Stimulated activated CD4-positive, alpha-beta T cell treated with anti-CD3 and anti-CD28 coated beads, Interleukin-4, amount 100 ng/mL, for 1 hour (primary cell): ENCODE measurements at places on chromosomes 4 and X.

- DNase-seq = peak; percentile 80
These were observed 91.3 kb downstream of the NSUN7 start for GRCh38 chr4:40840985-40841571.

GRCh38 chr4:160371446-160371845 is 1268.6 kb downstream of the RAPGEF2 start:
- no peak for DNase-seq

GRCh38 chr4:73508651-73509050 is 27.1 kb downstream of the AFM start:
- no peak for DNase-seq

- no peak for DNase-seq
These were observed 28.3 kb downstream of the ADD1 start for GRCh38 chr4:2871911-2872310.

DNA sequence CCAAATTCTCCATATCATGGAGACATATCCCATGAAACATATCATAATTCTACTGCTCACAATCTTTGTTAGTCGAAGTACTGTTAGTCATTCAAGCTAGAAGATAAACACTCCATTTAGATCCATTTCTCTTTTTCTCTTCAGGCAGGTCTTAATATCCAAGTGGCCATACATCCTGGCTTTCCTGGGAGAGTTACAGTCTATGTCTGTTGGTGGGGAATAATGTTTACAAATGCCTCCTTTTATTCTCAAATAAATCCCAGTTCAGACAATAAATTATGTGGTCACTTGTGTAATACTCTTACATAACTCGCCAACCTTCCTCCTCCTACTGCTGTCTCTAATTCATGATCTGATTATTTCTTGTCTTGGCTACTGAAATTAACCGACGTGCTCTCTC is 82.1 kb downstream of the VCX3B start:
- DNase-seq = no peak

- DNase-seq = no peak
These were observed 105.7 kb downstream of the FRAS1 start for GRCh38 chr4:78162821-78163220.

GRCh38 chr4:6277139-6277802 is 7.6 kb downstream of the WFS1 start:
- no peak for DNase-seq

DNA sequence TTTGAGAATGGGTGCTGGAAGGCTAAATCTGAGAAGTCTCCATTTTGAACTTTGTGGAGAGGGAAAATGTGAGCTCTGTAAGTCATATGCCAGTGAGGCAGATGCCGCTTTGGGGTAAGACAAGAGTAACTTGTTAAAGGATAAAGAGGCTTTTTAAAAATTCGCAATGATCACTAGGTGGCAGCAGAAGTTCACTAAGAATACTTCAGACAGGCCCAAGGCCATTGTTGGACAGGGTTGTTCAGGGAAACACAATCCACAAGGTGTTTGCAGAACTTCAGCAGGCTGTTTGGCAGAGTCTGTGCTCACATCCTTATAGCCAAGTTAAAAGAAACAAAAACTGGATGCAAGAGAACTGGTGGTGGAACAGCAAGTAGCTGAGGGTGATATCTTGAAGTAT is 13.7 kb upstream of the PIGA start:
- DNase-seq = no peak

DNA sequence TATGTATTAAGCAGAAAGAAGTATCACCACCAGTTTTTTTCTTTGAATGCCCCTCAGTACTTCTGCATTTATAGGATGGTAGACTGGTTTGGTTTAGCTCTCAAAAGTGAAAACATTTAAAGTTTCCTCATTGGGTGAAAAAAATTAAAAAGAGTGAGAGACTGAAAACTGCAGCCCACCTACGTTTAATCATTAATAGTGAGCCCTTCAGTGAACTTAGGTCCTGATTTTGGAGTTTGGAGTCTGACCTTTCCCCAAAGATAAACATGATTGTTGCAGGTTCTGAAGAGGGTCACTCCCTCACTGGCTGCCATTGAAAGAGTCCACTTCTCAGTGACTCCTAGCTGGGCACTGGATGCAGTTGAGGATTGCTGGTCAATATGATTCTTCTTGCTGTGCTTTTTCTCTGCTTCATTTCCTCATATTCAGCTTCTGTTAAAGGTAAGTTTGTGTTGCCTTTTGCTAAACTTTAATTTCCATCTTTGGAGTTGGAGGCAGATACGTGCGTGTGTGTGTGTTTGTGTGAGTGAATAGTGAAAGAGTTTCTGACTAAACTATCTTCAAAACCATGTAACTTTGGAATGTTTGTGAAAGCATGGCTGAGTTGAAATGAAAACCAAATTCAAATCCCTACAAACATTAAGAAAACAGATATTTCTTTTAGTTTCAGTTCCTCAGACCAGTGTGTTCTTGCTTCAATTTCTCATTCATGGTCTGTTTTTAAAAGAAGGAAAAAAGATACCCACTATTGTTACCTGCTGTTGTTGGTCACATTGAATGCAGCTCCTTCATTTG is at the start of gene MTTP:
Gene MTTP (plus strand): TSS at position 295 of the 795 bp plus-strand sequence. CDS start 86 bp downstream, at position 381.
- DNase-seq = no peak

DNA sequence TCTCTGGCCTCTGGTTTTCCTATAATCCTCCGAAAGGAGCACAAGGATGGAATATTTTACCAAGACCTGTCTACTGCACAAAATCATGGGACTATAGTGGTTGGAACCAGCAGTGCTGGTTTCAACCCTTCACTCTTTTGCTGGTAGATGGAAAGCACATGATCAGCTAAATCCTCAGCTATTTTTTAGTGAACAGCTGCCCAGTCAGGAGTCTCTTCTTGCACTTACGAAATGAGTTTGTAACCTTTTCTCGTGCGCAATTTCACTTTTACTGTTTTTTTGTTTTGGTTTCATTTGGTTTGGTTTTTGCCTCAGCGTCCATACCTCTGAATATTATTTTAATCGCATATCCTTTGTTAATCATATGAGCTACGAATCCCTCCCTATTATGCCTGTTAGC is 418.5 kb upstream of the CPEB2 start:
- no peak for DNase-seq

DNA sequence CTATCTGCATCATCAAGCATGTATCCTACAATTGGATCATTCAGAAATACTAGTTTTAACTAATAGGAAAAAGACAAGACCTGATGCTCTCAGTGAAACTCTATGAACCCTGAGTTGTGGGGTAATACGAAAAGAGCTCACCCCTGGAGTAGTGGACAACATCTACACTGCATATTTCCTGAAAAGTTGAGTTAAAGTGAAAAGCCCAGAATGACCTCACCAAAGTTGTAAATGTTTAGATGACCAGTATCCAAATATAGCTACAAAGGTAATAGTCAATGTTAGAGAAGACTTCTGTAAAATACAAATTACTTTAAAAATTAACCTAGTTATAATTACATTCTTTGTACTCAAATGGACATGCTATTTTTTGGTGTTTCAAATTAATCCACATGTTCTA is 52.8 kb upstream of the SRPX start:
- no peak for DNase-seq

DNA sequence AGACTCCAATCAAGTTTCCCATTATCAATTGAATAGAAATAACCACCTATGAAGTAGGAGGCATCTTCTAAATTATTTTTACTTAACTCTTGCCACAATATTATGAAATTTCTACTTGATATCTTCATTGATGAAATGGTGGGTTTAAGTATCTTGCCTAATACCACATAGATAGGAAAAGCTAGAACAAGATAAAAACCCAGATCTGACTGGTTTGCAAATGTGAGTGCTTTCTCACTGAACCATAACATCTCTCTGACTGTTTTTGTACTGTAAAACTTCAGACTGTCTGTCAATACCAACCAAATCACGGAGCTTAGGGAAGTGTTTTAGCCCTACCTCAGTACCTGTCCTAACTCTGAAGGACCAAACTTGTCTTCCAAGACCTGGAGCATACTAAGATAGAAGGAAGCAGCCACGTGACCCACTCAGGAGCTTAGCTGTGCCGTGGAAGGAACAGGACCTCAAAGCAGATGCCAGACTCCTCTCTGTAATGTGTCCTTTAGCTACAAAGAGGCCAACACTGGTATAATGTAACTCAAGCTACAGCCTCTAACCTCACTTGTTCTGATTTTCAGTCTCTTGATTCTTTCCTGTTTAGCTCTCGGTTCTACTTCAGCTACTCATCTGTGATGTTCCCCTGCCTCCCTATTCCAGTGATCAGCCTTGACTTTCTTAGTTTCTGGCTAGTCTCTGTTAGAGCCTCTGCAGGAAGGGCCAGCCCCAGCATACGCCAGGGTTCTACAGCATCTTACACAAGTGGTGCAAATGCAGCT is 84.4 kb downstream of the LRP2BP start:
- no peak for DNase-seq

DNA sequence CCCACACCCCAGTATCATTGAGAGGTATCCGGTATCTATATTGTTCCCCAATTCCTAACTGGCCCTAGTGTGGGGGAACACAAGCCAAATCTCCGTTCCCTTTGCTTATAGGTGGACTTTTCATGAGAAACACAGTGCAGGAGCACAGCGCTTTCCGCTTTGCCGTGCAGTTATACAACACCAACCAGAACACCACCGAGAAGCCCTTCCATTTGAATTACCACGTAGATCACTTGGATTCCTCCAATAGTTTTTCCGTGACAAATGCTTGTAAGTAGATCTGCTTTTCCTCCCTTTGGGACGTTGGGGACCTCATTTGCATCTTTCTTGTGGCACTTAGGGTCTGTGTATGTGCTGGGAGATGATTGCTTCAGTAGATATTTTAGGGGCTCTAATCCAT is 1.6 kb downstream of the GRIA3 start:
- DNase-seq = no peak

- DNase-seq = no peak
These were observed 51.4 kb downstream of the SGMS2 start for GRCh38 chr4:107876099-107876498.

- no peak for DNase-seq
These were observed 147.3 kb upstream of the FTHL17 start for GRCh38 chrX:31219174-31219573.

- DNase-seq = no peak
These were observed 16.7 kb upstream of the LHFPL1 start for GRCh38 chrX:112696481-112696880.
